ENCODE measurements at places on chromosomes 6 and 20.

DNA sequence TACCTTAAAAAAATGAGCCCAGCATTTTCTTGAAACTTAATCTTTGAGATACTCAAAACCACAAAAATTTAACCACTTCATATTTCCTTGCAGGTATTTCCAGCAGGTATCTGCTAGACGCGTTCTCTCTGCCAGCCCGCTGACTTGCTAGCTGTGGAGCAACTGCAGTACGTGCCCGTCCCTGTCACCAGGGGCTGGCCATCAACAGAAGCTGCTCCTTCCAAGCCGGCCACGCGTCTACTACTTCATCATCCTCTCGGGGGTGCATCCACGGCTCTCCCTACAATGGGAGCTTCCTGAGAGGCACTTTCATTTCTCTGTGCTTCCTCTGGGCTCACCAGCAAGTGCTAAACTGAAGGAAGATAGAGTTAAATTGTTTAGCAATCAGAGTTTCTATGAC, 132.4 kb downstream of the DTNBP1 start:
- DNase-seq, result no peak

DNA sequence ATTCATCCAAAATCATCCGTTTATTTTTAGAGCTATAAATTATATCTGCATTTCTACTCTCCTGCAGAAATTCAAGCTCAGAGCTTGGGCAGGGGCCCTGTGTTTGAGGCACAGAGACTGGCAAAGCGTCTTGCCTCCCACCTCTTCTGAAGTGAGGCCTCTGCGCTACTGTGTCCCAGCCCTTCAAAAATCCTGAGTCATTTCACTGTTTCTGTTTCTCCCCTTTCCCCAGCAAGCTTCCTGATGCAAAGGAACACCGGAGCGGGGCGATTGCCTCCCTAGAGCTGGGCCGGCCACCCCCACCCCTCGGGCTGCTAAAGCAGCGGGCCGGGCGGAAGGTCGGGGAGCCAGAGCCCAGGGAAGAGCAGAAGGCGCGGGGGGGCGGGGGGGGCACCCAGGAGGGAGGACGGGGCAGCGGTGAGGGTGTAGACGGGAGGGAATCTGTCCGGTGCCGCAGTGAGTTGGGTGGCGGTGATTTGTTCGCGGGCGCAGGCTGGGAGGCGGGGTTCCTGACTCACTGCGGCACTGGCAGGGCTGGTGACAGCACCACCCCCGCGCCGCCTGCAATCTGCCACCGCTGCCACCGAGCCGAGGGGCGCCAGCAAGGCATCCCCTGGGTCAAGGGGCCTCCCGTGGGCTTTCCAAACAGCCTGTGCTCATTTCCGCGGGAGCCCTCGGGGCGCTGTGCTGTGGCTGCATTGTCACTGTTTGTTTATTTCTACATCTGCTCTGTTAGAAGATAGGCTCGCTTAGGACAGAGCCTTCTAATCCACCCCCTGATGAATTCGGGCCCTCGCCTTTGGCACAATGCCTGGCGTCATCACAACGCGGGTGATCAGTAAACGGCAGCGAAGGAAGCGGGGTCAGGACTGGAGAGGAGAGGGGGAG, 46.5 kb upstream of the SNAP25 start:
- peak; percentile 68 for DNase-seq

DNA sequence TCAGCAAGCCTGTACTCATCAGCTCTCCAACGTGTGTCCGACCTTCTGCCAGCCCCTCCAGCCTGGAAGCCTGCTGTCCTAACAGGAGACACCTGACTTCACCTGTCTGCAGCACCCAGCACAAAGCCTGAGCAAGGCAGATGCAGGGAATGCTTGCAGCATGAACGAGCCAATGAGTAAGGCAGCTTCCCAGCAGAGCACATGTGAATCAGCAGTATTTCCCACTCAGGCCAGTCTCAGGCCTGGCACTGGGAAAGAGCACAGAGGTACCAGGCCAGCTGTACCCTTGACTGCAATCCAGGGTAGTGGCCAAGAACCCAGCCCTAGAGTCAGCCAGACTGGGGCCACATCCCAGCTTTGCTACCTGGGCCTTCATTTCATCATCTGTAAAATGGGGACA, 120.8 kb downstream of the MAFB start:
- no peak for DNase-seq

GRCh38 chr6:70210462-70210861, 92.4 kb downstream of the COL9A1 start:
- DNase-seq, result no peak

- no peak for DNase-seq
Measured at GRCh38 chr20:63967330-63968135, 2.2 kb downstream of the ZNF512B start.

- DNase-seq, result no peak
Measured at GRCh38 chr6:156337801-156338200, 439.4 kb upstream of the ARID1B start.

- DNase-seq, result peak; percentile 69
Measured at GRCh38 chr6:34143884-34144580, 1.9 kb downstream of the GRM4 start.

DNA sequence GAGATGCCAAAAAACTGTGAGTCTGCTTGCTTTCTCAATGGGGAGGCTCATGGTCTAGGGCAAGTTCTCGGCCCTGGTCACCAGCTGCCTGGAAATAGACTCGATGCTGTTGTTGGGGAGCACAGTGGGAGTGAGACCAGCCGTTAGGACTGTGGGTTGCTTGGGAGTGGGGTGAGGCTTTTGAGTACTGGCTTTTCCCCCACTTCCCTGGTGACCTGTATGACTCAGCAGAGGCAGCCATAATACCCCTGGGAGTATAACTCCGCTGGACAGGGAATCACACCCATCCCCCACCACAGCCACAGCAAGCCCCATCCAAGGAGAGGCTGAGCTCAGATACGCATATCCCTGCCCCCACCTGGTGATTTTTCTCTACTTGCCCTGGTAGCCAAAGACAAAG, 48.9 kb upstream of the OGFRL1 start:
- no peak for DNase-seq

DNA sequence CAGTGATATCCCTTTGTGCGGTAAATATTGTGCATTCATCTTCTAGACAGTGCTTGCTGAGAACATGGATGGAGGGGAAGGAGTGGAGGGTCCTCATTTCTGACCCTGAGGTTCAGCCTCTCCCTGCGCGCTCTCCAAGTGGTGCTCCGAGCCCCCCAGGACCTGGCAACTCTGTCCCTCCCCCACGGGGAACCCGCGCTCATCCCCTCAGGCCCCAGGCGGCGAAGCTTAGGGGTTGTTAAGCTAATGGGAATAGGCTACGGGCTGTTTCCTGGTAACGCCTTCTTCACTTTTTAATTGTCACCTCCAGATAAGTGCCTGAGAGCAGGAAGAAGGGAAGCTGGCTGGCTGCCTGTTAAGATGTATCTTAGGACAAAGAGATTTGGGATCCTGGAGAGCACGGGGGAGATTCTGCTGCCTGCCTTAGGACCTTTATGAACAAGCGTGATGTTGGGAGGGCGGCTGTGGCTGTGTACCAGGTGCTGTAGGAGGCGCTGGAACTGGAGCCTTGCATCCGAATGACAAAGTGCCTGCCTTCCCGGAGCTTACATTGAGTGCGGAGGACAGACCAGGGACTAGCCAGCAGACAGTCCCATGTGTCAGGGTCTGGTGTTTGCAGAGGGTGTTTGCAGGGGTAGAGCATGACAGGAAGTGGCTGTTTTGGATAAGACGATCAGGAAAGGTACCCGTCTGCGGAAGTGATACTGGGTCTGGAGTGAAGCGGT, 11.7 kb downstream of the TSHZ2 start:
- no peak for DNase-seq

DNA sequence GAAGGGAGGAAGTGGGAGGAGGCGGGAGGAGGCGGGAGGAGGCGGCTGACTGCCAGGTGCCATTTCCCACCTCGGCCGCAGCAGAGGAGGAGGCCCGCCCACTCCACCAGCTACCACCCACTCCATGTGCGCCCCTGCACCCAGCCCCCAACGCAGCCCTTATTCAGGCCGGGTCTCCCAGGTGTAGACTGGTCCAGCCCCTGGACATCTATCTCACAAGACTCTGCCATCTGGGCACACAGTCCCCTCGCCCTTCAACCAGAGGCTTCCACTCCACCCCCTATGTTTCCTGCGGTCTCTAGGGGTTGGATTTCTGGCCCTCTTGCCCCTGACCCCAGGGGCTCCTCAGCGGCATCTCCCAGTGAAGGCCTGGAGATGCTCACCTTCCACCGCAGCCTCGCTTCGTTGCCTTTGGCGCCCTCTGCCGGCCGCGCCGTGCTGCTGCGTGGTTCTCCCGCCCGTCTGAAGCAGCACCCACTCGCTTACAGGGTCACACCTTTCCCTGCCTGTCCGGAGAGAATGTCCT, 32.6 kb upstream of the FAM83D start:
- peak; percentile 90 for DNase-seq

- DNase-seq, result no peak
Measured at GRCh38 chr20:1536893-1537730, 20.4 kb downstream of the SIRPD start.

DNA sequence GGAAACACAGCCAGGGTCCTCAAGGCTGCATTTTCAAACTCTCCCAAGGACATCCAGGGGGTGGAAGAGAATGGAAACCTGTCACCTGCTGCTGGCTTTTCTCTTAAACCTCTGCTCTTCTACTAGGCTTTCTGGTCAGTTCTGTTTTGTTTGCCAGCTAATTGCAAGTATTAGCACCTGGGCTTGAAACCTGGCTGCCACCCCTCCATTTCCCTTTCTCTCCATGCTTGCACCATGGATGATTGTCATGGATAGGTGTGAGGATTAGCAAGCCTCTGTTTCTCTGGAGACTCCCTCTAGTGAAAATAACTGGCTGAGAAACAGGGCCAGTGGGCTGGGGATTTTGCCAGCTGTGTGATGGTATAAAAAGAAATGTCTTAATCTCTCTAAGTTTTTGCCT, 33.0 kb upstream of the GPR6 start:
- DNase-seq, result no peak
